ENCODE measurements at places on chromosomes 1 and 21.

DNA sequence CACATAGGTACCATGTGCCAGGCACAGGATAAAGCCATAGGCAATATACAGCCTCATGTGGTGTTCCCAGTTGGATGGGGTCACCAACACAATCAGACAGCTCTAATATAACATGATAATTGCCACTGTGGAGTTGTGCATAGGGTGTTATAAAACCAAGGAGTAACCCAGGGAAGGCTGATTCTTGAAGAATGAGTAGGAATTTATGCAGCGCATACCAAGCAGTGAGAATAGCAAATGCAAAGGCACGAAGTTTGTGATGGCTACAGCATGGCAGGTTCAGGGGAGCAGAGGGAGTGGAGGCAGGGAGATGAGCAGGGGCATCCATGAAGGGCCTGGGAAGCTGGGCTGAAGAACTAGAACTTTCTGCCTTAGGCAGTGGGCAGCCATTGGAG is 20.4 kb upstream of the SLC2A1 start:
- DNase-seq: no peak

GRCh38 chr1:173477286-173478093 is at the start of gene PRDX6:
Gene PRDX6 (plus strand): TSS chr1:173477335. CDS start chr1:173477398, 63 bp downstream.
- no peak for DNase-seq

- no peak for DNase-seq
These were observed 137.1 kb downstream of the PBX1 start for GRCh38 chr1:164695956-164696665.

GRCh38 chr1:119186471-119186870 is 46.0 kb upstream of the WARS2 start:
- no peak for DNase-seq

GRCh38 chr1:82542766-82543165 is 742.0 kb downstream of the ADGRL2 start:
- DNase-seq: no peak

- DNase-seq: peak; percentile 38
These were observed 64.8 kb downstream of the ALPL start for GRCh38 chr1:21573971-21574465.

GRCh38 chr1:212667223-212668139 is 32.2 kb downstream of the BATF3 start:
- peak; percentile 69 for DNase-seq

DNA sequence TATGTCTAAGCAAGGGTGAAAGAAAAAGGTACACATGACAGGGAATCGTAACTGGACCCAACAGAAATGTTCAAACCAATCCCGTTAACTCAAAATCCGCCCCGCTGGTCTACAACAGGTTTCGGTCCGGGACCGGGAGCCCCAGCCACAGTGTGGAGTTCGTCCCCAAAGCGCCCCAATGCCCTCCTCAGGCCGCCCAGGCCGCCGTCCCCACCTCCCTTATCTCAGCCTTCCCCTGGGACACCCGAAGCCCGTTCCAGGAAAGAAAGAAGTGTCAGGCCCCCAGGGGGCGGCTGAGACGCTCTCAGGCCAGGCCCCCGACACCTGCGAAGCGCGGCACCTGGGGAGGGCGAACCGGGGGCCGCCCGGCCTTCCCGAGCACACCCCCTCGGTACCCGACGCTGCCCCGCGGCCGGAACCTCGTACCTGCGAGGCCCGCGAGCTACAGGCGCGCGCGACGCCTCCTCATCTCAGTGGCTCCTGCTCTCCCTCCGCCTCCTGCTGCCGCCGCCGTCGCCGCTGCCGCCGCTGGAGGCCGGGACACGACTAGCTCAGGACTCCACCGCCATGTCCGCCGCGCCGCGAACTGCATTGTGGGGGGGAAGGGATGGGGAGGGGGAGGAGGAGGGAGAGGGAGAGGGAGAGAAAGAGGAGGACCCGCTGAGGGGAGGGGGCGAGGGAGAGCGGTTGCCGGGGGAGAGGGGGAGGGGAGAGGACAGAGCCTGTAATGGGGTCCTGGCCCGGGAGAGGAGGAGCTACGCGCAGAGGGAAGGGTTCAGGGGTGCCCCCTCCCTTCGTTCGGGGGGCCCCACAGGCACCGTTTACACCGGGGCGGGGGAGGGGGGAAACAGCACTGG is at the start of gene TUT4:
TSS of gene TUT4 (minus strand) at position 588 of the 857 bp plus-strand sequence. CDS start 26,812 bp downstream, outside the sequence.
- DNase-seq: peak; percentile 86

GRCh38 chr1:226664413-226665101 is 74.5 kb downstream of the ITPKB start:
- DNase-seq: no peak

GRCh38 chr1:201496296-201496690 is 10.6 kb downstream of the CSRP1 start:
- DNase-seq: no peak
